ENCODE measurements at places on chromosomes 13 and 19. TPM values are rescaled to one million over a fixed set of nuclear protein-coding genes. Genes with fewer than 3 reads are reported as not detected.

DNA sequence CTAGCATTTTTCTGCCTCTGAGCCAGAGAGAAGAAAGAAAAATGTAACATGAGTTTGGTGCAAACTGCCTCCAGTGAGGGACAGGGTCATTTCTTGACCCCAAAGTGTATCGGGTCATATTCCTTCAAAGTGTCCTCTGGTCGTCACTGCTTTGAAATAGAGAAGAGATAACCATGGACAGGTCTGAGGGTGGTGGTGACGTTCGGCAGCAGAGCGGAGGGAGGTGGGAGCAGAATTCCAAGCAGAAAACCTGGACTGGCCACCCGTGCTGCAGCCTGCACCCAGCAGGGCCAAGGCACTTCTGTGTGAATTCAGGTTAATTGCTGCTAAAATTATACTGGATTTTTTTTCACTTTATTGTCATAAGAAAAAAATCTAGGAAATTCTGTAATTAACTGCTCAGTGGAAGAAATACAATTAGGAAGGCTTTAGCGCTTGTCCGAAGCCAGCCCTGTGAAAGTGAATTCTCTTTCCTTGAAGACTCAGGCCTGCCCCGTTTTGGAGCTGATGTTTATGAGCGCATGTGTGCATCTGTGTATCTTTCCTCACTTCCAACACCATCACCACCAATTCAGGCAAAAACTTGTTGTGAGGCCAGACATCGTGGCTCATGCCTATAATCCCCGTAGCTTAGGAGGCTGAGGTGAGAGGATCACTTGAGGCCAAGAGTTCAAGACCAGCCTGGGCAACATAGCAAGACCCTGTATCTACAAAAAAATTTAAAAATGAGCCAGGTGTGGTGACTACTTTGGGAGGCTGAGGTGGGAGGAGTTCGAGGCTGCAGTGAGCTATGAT lies 37.9 kb upstream of the UBAC2 start:
- DNase-seq = no peak

HSPB6 gene
- total RNA-seq = 80.9 TPM

RASIP1 gene
- 21.2 TPM for total RNA-seq

DNA sequence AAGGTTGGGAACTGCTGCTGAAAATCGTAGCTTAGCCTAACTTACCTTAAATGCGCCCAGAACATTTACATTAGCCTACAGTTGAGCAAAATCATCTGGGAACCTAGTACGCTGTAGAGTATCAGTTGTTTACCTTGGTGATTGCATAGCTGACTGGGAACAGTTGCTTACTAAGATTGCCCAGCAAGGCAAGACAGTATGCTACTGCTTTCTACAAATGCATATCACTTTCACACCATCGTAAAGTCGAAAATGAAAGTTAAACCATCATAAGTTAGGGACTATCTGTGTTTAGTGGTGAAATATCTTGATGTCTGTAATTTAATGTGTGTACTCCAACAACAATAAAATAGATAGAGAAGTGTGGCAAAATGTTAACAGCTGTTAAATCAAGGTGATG lies 1670.6 kb upstream of the PCDH20 start:
- DNase-seq = no peak

CGB3 gene
- total RNA-seq = not detected

- no peak for DNase-seq
Observed at GRCh38 chr19:1938071-1938470, 2.9 kb upstream of the CSNK1G2 start.

MYH14 gene
- 134 TPM for total RNA-seq

DNA sequence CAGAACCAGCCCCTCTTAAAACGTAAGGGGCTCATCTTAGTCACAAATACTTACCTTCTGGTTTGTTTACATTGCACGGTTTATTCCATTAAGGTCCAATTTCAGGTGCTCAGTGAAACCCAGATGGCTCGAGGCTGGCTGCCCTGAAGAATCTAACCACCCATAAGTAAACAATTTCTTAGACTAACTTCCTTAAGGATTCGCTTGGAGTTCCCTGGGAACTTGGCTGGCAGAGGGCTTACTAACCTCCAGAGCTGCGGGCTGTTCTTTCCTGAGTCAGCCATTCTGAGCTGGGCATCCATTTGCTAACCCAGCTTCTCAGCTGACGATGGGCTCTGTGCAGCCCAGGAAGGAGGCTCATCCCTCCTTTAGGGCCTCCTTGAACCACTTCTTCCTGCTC lies 262.1 kb downstream of the FGF9 start:
- DNase-seq = no peak

DNA sequence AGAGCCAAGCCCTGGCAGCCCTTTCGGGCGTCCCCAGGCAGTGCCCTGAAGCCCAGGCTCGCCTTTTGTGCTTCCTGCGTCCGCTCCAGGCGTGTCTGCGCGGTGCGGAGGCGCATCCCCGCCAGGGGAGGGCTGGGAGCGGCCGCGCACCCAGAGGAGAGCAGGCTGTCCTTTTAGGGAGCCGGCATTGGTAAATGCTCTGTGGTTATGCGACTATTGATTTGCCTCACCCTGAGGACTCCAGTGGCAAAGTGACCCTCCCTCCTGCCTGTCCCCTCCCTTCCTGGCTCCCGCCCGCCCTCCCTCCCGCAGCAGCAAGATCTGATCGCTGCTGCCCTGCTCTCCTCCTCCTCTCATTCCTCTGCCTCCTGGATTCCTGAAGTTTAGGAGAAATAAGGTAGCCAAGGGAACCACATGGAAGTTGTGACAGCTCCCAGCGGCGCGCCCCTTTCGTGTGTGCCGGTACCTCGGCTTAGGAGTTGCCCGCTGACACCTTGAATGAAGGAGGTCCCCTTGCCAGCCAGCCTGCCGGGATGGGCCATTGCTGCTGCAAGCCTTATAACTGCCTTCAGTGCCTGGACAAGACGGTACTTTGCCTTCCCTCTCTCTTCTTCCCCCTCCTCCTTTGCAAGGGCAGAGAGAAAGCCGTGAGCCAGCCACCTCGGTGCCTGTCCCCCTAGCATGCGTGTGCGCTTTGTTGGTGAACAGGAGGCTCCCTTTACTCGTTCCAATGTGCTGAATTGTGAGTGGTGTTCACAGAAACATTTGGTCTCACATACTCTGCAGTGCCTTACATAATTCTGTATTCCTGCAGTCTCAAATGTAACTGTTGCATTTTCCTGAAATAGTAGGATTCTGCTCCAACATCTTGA lies 166.9 kb downstream of the SLC7A1 start:
- no peak for DNase-seq

DNA sequence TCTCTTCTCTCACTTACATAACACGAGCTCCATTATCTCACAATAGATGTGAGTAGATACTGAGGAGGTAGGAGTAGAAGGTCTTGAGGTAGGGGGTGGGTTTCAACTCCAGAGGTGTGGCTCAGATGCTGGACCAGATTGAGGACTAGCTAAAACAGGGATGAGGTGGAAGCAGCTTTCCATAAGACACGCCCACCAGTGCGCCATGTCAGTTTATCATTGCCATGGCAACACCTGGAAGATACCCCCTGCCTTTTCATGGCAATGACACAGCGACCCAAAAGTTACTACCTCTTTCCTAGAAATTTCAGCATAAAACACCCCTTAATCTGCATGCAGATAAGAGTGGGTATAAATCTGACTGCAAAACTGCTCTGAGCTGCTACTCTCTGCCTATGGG lies 44.1 kb downstream of the KCTD15 start:
- no peak for DNase-seq

GRCh38 chr13:110161112-110161882 lies 145.7 kb downstream of the COL4A1 start:
- no peak for DNase-seq

ZNF790 gene
- 11.3 TPM for total RNA-seq

- DNase-seq = no peak
Observed at GRCh38 chr19:58511353-58512208, at the start of gene SLC27A5. SLC27A5 (minus strand) TSS chr19:58511992; CDS start chr19:58511955, 37 bp downstream.

DNA sequence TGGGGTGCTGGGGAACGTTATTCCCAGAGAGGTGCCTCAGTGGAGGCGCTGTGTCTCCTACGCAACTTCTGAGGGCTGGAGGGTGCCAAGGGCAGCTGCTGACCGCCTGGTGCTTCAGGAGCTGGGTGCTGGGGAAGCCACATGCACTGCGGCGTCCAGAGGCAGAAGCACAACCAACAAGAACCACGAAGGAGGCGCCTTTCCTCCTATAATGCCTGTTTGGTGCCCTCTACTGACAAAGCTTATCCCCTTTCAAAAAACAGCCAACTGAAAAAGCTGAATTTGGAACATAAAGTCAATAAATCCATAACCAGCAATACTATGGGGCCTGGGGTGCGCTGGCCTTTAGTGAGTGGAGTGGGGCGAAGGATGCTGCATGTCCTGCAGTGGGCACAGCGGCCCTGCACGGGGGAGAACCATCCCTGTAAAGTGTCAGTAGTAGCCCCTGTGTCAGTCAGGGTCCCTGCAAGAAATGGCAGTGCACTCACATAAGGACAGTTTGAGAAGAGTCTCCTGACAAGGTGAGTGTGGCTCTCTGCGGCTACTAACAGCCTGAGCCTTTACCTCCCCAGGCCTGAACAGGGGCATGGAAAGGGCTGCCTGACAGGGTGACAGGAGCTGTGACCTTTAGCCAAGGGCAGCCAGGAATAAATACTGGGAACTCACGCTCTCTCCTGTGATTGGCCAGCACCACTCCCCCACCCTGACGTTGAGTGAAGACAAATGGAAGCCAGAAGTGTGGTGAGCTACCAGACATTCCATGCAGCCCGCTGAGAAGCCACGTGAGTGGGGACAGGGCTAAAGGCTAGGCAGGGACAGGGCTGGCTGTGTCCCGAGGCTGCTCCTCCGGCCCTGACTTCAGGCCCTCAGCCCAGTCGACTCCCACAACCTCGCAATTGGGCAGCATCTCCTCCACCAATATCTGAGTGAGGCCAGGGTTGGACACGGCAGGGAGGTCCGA lies 4.5 kb upstream of the B3GNT8 start:
- no peak for DNase-seq

LYL1 gene
- total RNA-seq = 3.0 TPM

DNA sequence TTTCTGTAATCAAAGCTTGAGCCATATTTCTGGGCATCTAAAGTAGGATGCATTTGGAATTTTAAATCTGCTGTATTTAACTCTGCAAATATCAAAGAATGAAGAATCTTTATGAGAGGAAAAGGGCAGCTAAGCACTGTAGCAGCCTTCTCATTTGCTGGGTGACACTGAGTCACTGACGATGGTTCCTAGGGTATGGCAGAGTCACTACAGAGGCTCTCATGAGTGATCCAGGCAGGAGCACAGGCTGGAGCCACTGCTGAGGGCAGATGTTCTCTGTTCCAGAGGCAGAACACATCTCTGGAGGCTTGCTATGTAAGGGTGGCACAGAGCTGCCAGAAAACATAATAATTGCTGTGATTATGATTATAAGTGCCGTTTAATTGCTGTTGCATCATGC lies 340.7 kb upstream of the HTR2A start:
- no peak for DNase-seq

DNA sequence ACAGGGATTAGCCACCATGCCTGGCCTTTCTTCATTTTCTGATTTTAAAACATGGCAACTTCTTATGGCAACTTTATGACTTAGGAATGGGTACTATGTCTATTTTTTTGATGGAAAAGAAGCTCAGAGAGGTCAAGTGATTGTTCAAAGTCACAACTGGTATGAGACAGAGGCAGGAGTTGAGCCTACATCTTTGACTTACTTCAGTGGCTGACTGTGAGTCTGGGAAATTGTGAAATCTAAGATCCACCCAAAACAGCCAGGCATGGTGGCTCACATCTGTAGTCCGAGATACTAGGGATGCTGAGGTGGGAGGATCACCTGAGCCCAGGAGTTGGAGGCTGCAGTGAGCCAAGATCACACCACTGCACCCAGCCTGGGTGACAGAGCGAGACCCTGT lies 2.4 kb upstream of the ACTL9 start:
- DNase-seq = no peak

DNA sequence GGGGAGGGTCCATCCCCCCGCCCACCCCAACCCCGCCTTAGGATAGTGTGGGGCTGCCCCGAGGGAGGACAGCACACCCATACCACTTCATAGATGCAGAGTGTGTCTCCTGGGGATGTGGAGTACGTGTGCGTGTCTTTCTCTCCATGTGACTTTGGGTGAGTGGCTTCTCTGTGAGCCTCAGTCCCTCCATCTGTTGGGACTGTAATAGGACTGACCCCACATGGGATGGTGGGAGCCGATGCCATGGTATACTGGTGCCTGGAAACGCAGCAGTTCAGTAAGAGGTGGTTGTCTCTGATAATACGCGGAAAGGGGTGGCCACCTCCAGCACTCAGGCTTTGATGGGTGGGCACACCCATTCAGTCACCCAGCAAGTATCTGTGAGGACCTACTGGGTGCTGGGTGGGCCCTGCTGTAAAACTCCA lies 816 bp upstream of the PRKD2 start:
- no peak for DNase-seq

IRGC gene
- total RNA-seq = not detected

- DNase-seq = no peak
Observed at GRCh38 chr19:49805822-49806619, 7.1 kb downstream of the FUZ start.

JSRP1 gene
- total RNA-seq = 0.49 TPM

PNKP gene
- 122 TPM for total RNA-seq

- no peak for DNase-seq
Observed at GRCh38 chr13:36130552-36131221, 495 bp downstream of the DCLK1 start.

DNA sequence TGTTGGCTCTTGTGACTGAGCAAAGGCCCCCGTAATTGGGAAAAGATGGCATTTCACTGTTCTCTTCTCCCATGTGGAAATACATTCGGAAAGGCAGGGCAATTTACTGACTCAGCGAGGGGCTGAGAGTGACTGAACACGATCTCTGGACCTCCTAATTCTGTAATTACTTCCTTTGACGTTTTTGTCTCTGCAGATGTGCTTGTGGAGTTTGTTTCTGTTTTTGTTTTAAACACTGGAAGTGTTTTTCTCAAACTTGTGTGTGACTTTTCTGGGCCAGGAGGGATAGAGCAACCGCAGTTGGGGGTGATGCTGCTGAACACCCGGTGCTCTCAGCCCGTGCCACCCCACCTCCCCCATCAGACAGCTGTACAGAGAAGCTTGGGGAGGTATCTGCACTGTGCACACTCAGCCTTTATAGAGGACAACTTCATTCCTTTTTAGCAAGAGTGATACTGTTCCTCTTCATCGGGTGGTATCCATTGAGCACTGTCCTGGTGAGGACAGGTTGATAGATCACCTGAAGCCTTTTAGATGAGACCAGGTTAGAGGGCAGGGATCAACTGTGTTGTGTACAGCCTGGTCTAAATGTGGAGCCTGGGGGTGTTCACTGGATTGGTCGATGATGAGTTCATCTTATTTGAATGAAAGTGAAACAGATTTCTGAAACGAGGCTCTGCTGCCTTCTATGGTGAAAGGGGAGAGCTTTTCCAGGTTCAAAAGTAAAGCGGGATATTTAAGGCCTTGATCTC lies 117.4 kb downstream of the ESD start:
- no peak for DNase-seq

- no peak for DNase-seq
Observed at GRCh38 chr13:41019578-41020347, 647 bp upstream of the ELF1 start.

KIR2DL1 gene
- total RNA-seq = not detected

SYDE1 gene
- total RNA-seq = 20.4 TPM

DNA sequence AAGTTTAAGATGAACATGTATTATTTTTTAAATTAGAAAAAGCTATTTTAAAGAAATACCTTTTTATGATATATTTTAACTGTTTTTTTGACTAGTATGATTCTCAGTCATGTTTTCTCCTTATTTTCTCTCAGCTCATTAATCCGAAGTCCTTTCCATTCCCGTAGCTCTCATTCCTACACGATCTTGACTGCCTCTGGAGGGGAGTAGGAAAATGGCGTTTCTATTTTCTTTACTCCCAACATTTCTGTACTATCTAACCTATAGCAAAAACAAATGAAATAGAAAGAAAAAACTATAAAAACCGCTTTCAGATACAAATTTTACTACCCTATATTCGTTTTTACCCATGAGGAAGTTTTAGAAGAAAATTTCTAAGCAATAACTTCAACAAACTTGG lies 343.8 kb downstream of the RBM26 start:
- no peak for DNase-seq

GRCh38 chr19:56350416-56351045 lies 35.9 kb upstream of the ZSCAN5A start:
- DNase-seq = peak; percentile 44

Measured in ureter (tissue), 1 donor.